Fibroblast of lung (primary cell): ENCODE measurements at places on chromosomes 4 and X. TPM values are rescaled to one million over a fixed set of nuclear protein-coding genes. Genes with fewer than 3 reads are reported as not detected.
A peak's percentile ranks its signal among the peaks of the same experiment; 100 is the strongest.

GRCh38 chr4:66357316-66357715 is 687.0 kb upstream of the EPHA5 start:
- peak; percentile 75 for DNase-seq

GRCh38 chr4:114277690-114278089 is 298.2 kb upstream of the ARSJ start:
- DNase-seq = no peak

DNA sequence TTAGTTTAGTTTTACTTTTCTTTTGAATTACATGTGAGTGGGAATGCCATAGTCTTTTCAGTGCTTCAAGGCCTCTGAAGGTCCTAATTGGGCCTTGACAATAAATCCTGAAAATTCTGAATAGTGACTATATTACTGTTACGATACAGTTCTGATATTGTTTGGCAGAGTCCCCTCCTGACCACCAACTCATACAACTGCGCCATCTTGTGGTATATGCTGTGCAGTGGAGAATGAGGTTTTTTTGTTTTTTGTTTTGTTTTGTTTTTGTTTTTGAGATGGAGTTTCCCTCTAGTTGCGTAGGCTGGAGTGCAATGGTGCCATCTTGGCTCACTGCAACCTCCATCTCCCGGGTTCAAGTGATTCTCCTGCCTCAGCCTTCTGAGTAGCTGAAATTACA is 56.6 kb upstream of the CHRDL1 start:
- DNase-seq = peak; percentile 4

GRCh38 chr4:150681063-150681462 is 99.1 kb downstream of the MAB21L2 start:
- DNase-seq = no peak

DNA sequence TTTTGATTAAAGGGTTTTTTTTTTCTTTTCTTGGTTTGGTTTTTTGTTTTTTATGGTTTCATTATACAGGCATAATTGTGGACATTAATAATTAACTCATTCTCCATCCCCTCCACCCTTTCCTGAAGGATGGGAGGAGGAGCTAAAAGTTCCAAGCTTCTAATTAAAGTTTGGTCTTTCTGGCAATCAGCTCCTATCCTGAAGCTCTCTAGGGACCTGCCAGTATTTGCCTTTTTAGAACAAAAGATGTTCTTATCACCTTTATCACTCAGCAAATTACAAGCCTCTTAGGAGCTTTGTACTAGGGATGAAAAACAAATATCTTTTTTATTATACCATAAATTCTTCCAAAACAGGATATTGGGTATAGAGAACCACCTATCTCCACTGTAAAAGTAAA is 589.8 kb downstream of the PDHA2 start:
- no peak for DNase-seq

GRCh38 chrX:110965409-110966090 is 130.4 kb upstream of the PAK3 start:
- DNase-seq = peak; percentile 10

DNA sequence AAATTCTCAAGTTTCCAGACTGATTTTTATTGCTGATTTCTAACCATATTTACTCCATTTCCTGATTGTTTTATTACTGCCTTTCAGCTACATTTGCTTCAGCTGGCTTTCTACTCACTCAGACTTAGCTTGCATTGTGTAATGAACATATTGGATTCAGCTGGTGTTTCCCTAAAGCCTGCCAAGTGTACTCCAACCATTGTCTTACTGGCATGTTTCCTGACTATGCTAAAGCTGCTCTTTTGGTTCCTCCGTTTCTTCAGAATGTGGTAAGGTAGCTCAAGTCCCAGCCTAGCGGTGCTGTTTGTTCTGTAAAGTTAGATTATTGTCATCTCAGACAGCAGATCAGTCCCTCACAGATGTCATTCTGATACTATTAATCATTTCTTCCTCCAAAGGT is 53.1 kb upstream of the GLRA2 start:
- DNase-seq = no peak

GRCh38 chrX:77788050-77788449 is 2.0 kb upstream of the ATRX start:
- no peak for DNase-seq

DNA sequence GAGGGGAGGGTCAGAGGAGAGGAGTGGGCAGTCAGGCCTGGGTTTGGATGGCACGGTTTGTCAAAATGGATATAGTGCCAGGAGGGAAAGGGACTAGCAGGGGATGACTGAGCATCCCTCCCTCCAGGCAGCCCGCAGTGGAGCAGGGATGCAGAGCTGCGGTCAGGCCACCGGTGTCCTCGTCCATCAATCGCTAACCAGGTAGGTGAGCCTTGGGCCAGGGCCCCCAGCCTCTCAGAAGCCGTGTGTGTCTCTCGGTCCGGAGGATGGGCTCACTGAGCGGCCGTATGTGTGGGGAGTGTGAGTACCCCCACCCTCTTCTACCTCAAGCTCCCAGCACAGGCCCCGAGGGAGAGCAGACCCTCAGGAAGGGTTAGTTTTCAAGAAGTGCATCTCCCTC is 538 bp upstream of the CYTL1 start:
- DNase-seq = no peak

- no peak for DNase-seq
These were observed 38.8 kb downstream of the CHIC2 start for GRCh38 chr4:54025582-54025981.

GRCh38 chrX:38805432-38806389 is 4.5 kb downstream of the MID1IP1 start:
- peak; percentile 68 for DNase-seq

- DNase-seq = no peak
These were observed 64.1 kb downstream of the ALPK1 start for GRCh38 chr4:112361181-112361791.

- DNase-seq = no peak
These were observed 143.4 kb upstream of the VCX3A start for GRCh38 chrX:6678313-6678712.

- DNase-seq = peak; percentile 2
These were observed 201.3 kb upstream of the GNPDA2 start for GRCh38 chr4:44927399-44928380.

- DNase-seq = no peak
These were observed 58.1 kb downstream of the RAB40A start for GRCh38 chrX:103461156-103461555.

GRCh38 chrX:13664020-13664419 is 11.1 kb downstream of the TCEANC start:
- no peak for DNase-seq

- peak; percentile 1 for DNase-seq
These were observed 115.2 kb downstream of the GABRA2 start for GRCh38 chr4:46274717-46275116.

- DNase-seq = peak; percentile 74
These were observed 167.9 kb downstream of the SMIM20 start for GRCh38 chr4:26081795-26082498.

DNA sequence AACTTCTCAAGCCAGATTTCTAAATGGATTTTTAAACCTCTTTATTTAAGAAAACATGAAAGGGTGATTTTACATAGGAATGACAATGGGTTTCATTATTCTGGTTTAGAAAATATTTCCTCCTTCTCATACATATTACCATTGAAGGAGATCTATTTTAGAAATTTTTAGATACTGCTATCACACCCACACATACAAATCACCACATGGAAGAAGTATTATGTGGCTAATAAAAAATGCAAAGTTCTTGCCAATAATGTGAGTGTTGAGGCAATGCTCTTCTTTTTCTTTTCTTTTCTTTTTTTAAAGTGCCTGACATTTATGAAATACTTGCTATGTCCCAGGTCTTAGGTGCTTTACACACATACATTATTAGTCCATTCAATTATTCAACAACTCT is 6.8 kb downstream of the STAP1 start:
- DNase-seq = no peak

DNA sequence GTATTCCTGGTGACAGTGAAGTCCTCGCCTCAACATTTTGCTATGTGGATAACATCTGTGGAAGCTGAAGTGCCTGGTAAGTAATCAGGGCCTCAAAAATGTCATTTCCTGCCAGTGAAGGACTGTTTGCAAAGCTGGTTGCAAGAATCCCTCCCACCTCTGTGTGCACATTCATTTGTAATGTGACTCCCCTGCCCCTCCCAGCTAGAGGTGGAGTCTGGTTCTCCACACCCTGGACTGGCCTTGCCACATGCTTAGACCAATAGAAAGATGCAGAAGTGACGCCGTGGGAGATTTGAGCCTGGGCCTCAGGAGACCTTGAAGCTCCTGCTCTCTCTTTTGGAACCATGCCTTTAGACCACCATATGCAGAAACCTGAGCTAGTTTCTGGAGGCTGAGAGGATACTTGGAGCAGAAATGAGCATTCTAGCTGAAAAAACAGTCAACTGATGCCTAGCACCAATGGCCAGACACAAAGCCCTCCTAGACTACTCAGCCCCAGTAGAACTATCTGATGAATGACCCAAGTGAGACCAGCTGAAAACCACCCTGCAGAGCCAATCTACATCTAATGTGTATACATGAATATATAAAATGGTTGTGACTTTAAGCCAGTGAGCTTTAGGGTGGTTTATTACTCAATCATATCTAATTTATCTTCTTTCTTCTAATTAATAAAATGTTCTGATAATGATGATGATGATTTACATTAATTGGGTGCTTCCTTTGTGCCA is 47.8 kb upstream of the CRMP1 start:
- no peak for DNase-seq

- no peak for DNase-seq
These were observed 1072.0 kb upstream of the INTU start for GRCh38 chr4:126560794-126561193.

DNA sequence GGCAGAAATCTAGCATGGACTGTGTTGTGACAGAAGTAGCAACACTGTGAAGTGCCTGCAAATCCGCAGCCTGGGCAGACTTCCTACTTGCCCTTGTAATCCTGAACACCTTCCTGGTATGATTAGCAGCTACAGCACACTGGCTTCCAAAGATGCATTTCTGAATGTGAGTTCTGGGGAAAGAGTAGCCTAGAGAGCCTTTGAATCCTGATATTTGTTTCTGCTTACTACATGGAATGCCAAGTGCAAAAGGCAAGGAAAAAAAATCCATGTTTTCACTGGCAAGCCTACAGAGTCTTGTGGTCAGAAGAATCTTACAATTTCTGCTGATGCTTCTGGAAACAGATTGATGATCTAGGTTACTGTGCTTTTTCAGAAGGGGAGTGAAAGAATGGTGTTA is 223.7 kb downstream of the COL25A1 start:
- peak; percentile 89 for DNase-seq

- DNase-seq = peak; percentile 74
These were observed 97.6 kb upstream of the ARSJ start for GRCh38 chr4:114076899-114077570.

DNA sequence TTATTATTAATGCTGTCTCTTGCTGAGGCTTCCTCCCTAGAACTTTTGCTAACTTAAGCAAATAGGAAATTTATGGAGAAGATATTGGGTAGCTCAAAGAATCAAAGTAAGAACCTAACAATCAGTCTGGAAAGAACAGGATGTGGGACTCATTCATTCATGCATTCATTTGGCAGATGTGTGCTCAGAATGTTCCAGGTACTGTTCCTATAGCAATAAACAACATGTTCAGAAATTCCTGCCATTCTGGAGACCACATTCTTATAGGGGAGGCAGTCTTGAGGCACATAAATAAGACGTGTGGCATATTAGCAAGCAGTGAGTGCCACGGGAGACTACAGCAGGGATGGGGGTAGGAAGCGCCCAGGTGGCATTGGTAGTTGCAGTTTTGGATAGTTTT is 5.0 kb downstream of the GRK4 start:
- DNase-seq = peak; percentile 32

DNA sequence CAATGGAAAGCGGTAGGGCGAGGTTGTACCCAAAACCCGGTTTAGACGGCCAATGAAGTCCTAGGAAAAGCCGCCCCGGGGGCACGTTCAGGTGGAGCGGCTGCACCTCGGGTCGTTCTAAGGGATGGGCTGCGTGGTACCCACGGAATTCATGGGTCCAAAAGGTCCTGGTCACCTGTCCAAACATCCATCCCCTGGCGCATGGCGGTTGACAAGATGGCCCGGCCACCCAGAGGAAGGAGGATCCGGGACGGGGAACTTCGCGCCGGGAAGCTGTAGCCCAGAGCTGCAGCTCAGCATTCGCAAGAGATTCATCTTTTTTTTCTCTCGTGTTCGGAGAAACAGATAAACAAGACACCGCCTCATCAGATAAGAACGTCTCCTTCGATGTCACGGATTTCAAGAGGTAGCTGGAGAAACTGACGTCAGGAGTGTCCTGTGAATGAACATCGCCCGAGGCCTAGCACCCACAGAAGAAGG is 10.9 kb downstream of the PITX2 start:
- no peak for DNase-seq

Gene FOXP3
- 0.03 TPM in 1 of 2 replicates, not detected in the other for polyA plus RNA-seq

Gene CDKL2
- polyA plus RNA-seq = 0.40 and 0.44 TPM in 2 replicates

Gene TMPRSS11D
- not detected in 2 replicates for polyA plus RNA-seq

Gene NXF2B
- not detected in 2 replicates for polyA plus RNA-seq

Gene TSPAN7
- 0.03 and 0.11 TPM in 2 replicates for polyA plus RNA-seq

Gene MXRA5
- polyA plus RNA-seq = 15.0 and 26.8 TPM in 2 replicates

Gene ESX1
- polyA plus RNA-seq = not detected in 2 replicates

Gene FHIP1A
- polyA plus RNA-seq = 0.07 and 0.09 TPM in 2 replicates

Gene RAB41
- not detected in 2 replicates for polyA plus RNA-seq

Gene KLHL13
- 6.2 and 27.9 TPM in 2 replicates for polyA plus RNA-seq

Gene GAGE2A
- polyA plus RNA-seq = not detected in 2 replicates

Gene PNMA6F
- polyA plus RNA-seq = not detected in 2 replicates
